ENCODE measurements at places on chromosomes 12 and 14.

- no peak for DNase-seq
Measured at GRCh38 chr12:11786638-11787365, 137.3 kb downstream of the ETV6 start.

- DNase-seq = no peak
Measured at GRCh38 chr12:109814600-109815150, 18.5 kb downstream of the TRPV4 start.

- DNase-seq = no peak
Measured at GRCh38 chr14:30757082-30757481, 117.3 kb upstream of the COCH start.

DNA sequence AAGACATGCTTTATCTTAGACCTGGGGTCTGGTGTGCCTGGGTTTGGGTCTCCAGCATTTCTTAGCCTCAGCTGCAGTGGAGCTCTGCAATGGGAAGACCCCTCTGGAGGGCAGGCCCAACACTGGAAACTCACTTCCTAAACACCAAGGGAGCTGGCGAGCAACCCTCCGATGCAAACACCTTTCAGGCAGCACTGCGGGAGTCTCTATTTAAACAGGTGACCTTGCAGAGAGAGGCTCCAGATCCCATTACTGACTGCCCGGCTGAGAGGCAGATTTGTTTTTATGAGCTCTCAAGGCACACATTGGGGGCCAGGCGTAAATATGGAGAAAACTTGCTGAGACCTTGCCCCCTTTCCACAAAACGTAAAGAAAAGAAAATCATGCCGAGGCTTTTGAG lies 195.5 kb downstream of the PAX9 start:
- DNase-seq = no peak

- no peak for DNase-seq
Measured at GRCh38 chr14:20601522-20601921, 10.3 kb upstream of the RNASE12 start.

DNA sequence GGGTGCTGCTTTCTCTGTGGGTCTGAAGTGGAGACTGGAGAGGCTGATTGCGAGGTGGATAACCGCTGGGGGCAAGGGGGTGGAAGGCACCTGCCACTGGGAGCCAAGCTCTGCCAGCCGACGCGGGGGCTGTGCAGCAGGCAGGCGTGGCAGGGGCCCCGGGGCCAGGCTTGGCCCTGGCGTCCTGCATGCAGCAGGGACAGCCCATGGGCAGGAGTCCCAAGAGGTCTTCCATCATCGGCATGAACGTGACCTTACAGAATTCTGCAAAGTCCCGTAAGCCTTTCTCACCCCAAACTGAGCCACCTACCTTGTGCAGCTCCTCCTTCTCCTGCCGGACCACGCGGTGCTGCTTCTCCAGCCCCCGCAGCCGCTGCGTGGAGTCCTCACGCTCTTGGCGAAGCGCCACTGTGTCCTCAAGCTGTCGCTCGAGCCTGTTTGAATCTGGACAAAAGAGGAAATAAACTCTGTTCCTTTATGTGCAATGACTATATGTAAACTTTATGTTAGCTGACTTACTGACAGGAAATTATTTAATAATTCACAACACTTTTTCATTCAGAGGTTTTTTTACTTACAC lies 51.3 kb downstream of the AMN start:
- no peak for DNase-seq

GRCh38 chr14:59679872-59680271 lies 103.3 kb upstream of the CCDC175 start:
- peak; percentile 44 for DNase-seq

GRCh38 chr12:54786081-54786480 lies 68.2 kb upstream of the MUCL1 start:
- no peak for DNase-seq

DNA sequence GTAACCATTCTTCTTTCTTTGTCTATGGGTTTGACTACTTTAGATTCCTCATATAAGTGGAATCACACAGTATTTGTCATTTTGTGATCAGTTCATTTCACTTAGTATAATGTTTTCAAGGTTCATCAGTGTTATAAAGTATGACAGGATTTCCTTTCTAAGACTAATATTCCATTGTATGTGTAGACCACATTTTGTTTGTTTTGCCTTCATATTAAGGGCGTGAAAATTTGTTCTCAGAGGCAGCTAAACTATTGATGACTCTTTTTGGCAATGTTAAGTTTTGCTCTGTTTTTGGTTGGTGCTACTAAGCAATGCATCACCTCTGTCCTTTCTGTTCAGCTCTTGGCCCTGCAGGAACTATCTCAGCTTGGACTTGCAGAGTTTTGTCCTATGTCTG lies 1.7 kb upstream of the KLRG1 start:
- DNase-seq = no peak

DNA sequence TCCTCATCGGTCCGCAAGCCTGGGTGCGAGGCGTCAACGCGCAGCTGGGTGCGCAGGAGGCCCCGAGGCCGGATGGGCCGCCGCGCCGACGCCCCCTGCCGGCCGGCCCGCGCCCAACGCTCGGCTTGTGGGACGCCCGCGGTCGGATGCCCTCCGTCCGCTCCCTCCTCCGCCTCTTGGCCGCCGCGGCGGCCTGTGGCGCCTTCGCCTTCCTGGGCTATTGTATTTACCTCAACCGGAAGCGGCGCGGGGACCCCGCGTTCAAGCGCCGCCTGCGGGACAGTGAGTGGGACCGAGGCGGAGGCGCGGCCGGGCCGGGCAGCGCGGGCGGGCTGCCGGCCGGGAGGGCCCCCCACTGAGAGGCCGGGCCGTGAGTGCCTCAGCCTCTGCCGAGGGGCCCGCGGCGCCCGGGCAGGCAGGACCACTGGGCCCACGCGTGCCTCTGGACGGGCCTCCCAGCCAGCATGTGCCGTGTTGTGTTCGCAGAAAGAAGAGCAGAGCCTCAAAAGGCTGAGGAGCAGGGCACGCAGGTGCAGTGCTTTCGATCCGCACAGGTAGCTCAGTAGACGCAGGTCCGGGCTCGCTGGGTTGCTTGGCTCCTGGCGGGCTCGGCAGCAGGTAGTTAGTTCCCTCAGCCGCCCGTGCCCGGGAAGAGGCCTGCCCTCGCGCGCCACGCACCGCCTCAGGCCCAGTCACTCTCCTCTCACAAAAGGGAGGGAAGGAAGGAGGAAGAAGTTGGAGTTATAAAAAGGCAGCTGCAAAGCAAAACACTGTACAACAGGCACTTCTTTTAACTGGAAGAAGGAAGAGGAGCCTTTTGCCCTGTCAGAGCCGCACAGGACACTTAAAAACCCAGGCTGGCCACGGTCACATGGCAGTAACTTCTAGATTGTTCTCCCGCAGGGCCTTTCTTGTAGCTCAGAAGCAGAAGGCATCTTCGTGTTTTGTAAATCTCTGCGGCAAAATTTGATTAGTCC lies at the start of gene TOMM20L:
TOMM20L (plus strand) TSS at position 119 of the 977 bp plus-strand sequence; CDS start at position 147, 28 bp downstream.
- DNase-seq = peak; percentile 48

- DNase-seq = no peak
Measured at GRCh38 chr14:98167705-98168104, 1104.3 kb downstream of the BCL11B start.

DNA sequence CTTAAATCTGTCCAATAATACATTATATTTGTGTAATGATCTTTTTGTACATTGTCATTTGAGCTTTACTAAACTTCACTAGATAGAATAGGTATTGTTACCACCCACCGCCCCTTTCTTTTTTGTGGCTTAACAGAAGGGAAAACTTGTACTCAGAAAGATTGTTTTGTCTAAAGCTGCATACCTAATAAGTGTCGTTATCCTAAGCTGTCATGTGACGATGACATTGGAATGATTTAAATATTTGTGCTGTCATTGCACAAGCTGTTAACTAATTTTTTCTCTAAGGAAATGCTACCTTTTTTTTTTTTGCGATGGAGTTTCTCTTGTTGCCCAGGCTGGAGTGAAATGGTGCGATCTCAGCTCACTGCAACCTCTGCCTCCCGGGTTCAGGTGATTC lies 3.6 kb downstream of the DIP2B start:
- no peak for DNase-seq

GRCh38 chr12:51798501-51798900 lies 50.0 kb downstream of the FIGNL2 start:
- DNase-seq = no peak

DNA sequence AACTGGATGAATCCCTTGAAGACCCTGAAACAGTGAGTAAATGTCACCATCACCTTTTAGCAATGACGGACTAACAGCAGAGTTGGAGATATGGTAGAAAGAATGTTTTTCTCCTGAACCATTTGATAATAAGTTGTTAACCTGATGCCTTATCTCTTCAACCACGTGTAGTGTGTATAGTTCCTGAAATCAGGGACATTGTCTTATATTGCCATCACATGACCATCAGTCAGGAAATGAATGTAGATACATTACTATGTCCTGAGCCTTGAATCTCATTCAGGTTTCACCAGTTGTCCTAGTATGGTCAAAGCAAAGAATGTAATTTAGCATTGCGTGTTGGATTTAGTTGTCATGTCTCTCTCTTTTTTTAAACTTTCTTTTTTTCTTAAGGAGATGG lies 15.7 kb downstream of the ATP6V0A2 start:
- no peak for DNase-seq

DNA sequence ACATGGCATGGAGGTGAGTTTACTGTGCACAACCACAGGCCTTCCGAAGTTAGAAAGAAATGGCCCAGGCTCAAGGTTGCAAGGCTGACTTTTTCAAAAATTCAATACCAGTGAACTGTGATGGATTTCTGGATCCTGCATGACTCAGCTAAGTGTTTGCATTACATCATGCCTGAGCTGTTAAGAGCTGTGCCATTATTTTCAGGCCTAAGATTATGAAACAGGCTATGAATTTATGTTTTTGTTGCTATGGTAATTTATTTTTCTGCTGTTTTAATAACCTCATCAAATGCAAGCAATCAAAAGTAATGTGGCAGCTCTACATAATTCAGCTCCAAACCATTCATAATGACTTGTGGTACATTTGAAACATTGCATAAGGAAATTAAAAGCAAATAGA lies 457.7 kb upstream of the TMEM132C start:
- DNase-seq = peak; percentile 90

DNA sequence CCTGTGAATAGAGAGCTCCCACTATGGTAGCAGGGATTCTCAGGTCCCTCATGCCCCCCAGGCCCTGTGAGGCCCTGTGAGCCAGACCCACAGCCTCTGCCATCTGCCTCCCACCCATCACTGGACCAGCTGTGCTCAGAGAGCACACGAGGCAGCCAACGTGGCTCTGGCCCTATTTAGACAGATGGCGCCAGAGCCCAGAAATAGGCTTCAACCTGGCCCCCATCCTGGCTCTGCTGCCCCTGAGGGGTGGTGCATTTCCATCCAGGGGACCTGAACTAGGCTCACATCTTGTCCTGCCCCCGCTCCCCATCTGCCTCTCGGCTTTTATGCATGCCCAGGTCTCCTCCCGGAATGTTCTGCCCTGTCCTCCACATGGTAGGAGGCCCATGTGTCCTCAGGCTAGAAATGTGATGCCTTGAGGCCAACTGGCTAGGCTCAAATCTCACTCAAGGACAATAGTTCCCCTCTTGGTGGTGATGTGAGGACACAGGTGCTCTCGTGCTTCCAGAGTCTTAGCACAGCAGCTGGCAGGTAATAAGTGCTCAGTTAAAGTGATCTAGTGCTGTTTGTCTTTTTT lies 18.9 kb downstream of the TMEM63C start:
- no peak for DNase-seq

DNA sequence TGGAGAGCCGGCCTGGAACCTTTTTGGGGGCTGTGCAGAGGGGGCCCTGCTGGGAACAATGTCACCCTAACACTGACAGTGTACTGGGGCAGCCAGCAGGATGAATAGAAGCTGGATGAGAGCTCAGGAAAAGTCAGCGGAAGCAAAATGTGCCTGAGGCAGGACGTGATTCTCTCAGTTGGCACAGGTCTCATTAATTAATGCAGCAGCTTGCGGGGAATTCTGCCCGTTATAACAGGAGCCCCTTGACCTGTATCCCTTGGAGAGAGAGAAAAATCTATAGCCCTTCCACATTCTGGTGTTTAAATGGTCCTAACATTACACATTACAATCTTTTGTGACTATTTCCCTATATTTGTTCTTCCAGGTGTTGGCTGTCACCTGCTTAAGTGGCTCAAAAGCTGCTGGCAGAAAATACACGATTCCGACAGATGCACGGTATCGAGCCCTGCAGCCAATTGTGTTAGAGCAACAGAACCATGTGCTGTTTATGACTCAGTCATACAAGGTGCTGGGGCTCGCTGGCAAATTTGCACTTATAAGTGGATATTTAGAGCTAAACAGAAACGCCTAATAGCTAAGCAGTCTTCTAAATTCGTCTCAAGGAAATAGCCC lies 854.7 kb downstream of the AACS start:
- no peak for DNase-seq

GRCh38 chr12:105469701-105470100 lies 139.2 kb downstream of the C12orf75 start:
- DNase-seq = no peak

DNA sequence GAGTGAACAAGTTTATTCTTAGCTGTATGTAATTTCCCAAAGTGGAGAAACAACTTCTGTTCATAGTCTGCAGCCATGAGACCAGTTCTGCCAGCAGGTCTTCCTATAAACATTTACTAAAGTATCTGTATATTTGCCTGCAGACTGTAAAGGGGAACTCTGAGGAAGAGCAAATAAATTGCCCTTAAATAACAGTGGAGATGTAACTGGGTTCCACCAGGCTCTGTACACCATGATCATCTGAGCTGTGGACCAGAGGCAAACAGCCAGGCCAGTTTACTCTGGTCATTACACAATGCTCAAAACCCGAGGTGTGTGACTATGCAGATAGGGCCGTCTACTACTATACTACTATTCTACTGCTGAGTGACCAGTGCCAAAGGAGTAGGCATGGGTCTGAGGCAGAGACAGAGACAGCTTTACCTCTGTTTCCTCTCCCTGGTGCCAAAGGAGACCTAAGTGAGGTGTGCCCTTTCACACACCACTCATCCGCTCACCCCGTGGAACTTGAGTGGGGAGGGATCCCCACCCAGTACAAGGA lies 21.1 kb upstream of the CERS5 start:
- peak; percentile 68 for DNase-seq

GRCh38 chr12:123075646-123076171 lies 75.2 kb downstream of the PITPNM2 start:
- DNase-seq = no peak

GRCh38 chr14:68703093-68703492 lies 89.8 kb downstream of the ZFP36L1 start:
- DNase-seq = peak; percentile 66

DNA sequence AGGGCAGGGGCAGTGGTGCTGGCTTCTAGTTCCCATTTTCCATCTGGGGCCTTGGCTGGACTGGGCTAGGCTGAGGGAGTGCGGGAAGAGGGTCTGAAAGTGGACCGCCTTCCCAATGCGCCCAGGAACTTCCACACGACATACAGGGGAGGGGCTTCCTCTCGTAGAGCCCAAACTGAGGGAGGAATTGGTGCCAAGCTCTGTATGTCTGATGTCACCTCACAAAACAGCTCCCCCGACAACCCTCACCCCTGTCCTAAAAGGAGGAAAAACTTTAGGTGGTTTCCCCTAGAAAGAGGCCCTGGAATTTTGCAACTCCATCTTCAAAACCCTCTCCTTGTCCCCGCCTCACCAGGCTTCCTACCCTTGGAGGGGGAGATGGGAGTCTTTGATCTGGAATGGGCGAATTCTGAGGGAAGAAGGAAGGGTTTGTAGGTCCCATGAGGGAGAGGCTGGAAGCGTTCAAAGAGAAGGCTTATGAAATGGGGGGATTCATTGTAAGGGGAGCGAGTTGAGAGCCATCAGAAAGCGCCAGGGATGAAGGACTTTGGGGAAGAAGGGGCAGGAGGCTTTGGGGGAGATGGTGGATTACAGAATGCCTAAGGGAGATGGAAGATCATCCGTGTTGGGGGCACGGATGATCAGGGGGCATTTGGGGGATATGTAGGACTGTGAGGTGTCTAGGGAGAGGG lies 844 bp downstream of the GLTP start:
- peak; percentile 26 for DNase-seq

GRCh38 chr14:56731187-56731586 lies 79.1 kb downstream of the OTX2 start:
- no peak for DNase-seq

GRCh38 chr14:21652209-21652808 lies 1.3 kb upstream of the OR4E2 start:
- no peak for DNase-seq
